RCC 7860 (cell line): ENCODE measurements at places on chromosomes 5 and 9.

GRCh38 chr9:129999141-129999510, 43.9 kb downstream of the FNBP1 start:
- no peak for DNase-seq

GRCh38 chr5:160348080-160348479, 22.3 kb downstream of the C1QTNF2 start:
- no peak for DNase-seq

DNA sequence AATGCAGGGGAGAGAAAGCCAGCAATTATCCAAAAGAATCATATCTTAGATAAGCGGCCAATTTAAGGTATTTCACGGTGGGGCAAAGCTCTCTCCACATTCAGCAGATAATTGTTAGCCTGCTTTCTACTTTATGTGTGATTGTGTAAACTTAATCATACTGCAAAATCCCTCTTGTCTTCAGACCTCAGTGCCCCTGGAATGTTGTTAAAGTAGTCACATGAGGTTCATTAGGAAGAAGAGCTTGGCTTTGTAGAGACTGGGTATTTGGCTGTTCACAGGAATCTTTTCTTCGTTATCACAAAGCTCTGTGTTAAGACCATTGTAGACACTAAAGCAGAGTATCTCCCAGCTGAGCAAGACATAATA, 127.0 kb downstream of the RFK start:
- DNase-seq = no peak

- DNase-seq = peak; percentile 23
Measured at GRCh38 chr5:127671218-127671617, 22.3 kb downstream of the CTXN3 start.

GRCh38 chr5:102583276-102584124, 84.7 kb upstream of the SLCO6A1 start:
- no peak for DNase-seq

DNA sequence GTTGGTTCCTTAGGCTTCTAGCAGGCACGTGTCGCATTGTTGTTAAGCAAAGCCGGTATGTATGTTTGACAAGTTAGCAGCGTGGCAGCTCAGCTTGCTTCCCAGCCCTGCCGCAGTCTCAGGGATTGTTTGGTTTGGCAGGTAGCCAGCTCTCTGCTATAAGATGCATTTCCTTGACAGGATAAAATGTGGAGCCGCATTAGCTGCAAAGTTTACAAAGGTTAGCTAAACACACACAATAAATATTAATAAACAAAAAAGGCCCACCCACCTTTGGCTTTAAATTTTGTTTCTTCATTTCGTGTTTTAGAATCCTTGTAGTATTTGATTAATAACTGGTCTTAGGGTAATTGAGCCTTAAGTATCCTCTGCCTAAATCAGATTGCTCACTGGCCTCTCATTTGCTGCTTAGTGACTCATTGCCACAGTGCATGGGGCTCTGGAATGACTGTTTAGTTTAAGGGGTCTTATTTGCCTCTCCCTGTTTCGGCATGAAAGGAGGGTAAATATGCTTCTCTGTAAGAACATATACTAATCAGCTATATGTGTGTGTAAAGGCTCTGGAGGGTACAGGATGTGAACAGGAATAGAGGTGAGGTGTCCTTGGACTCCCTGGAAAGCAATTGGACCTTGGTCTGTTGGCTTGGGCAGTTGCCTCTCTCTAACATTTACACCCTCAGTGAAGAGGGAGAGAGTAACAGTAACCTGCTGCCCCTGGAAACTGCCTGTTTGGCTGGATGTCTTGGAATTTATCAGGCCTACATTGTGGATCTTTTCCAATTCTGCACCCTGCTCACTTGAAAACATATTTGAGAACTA, 122.0 kb downstream of the GDNF start:
- DNase-seq = peak; percentile 94

GRCh38 chr5:178204935-178205748, 809 bp downstream of the HNRNPAB start:
- peak; percentile 31 for DNase-seq

GRCh38 chr9:104075801-104076753, 18.0 kb upstream of the SMC2 start:
- peak; percentile 32 for DNase-seq

- peak; percentile 33 for DNase-seq
Measured at GRCh38 chr9:35882263-35882848, 12.2 kb upstream of the OR13J1 start.

- no peak for DNase-seq
Measured at GRCh38 chr5:549229-549628, 25.0 kb upstream of the SLC9A3 start.

- DNase-seq = no peak
Measured at GRCh38 chr9:83628540-83628939, 5.6 kb downstream of the IDNK start.
